Kidney epithelial cell (primary cell): ENCODE measurements at places on chromosomes 12 and 14. TPM values are rescaled to one million over a fixed set of nuclear protein-coding genes. Genes with fewer than 3 reads are reported as not detected.

DNA sequence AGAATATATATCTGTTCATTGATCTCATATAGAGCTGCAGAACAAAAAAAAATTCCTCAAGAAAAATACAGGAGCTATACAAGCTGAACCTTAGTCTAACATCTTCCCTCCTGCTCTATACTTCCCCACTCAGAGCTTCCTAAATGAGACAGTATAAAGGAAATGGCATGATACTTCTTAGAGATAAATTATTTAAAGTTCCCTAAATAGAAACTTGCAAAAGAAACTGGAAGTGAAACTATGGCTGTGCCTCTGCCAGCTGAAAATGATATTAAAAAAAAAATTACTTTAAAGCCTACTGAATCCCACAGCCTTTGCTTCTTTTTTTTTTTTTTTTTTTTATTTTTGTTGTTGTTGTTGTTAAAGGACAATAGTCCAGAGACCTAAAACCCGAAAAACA is 11.6 kb upstream of the NEK9 start:
- DNase-seq = no peak

DNA sequence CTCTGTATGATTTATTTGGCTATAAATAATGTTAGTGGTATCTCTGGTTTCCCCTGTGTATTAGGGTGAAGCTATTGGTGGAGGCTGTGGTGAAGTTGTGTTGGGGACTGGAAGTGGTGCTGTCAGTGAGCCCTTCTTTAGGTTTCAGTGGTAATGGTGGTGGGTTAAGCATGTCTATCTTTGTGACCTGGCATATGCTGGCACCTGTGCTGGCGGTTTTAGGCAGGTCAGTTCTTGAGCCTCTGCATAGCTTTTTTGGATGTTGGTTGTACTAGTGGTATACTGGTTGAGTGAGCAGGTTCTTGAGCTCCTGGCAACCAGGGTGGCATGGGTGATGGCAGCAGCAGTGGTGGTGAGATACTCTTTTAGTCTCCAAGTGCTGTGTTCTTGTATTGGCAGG is 161.9 kb upstream of the CAND1 start:
- no peak for DNase-seq

DNA sequence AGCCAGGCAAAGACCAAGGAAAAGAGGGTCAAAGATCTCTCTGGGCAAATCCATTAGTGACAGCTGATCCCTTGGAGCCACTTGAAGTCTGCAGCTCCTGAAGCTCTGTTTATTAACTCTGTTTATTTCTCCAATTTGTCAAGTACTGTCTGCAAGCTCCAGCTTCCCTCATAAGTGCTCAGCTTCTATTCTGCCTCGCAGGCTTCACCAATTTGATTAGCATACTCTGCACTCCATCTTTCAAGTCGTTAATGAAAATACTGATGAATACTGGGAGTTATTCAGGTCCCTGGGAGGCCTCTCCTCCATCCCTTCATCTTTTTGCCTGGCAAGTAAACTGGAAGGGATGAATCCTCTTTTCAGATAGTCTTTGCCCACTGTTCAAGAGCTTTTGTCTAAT is 54.3 kb downstream of the TTC9 start:
- no peak for DNase-seq

- DNase-seq = no peak
These were observed 291.0 kb downstream of the FUT8 start for GRCh38 chr14:65703521-65703920.

Gene ALDH1L2
- 15.0 and 15.5 TPM in 2 replicates for total RNA-seq
